ENCODE measurements at places on chromosomes 7 and 10.

DNA sequence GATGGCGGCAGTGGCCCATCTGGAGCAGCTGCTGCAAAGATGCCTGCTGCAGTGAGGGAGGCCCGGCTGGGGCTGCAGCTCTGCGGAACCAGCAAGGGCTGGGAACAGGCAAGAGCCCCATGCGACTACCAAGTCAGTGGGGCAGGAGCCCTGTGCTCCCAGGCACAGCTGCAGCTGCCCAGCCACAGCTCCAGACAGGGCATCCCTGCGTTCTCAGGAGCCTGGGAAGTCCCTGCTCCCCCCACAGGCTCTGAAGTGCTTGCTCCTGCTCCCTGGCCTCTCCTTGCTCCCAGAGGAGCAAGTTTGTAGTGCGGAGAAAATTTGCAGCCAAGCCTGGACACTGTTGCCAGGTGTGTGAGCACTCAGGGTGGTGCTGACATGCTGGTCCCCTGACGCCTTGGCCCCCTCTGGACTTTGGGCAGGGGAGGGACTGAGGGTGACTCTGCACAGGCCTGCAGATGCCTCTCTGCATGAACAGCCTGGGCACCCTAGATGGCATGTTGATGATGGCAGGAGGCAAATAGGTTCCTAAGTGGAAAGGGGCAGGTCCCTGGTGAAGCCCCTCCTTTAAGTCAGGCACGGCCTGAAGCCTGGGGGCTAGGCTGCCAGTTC, 105.6 kb downstream of the LYZL1 start:
- DNase-seq = no peak

GRCh38 chr10:117005527-117006055, 604 bp upstream of the SHTN1 start:
- DNase-seq = no peak

GRCh38 chr10:75880031-75880775, 448.8 kb downstream of the LRMDA start:
- DNase-seq = no peak

DNA sequence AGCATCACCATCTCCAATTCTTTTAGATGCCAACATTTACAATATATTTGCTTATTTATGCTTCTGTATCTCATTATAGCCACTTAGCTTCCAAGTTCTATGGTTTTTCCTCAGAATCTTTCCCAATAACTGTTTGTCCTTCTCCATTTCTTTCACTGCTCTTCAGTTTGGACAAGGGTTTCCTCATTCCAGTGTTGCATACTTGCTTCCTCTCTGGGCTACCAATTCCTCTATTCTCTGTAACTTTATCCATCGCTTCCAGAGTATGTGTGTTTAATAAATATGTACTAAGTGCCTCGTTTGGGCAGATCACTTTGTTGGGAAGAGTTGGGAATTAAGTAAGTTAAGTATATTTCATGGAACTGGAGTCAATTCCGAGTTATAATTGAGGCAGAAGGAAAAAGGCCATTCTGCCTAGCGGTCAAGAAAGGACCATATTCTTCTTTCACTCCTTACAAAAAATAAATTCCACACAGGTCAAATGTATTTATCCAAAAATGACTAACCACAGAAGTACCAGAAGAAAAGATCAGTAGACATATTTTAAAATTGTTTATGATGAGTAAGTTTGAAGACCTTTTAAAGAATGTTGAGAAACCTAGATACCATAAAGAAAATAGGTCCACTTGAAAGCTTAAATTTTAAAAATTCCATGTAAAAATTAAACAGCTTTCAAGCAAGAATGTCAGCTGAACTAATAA, 10.8 kb downstream of the STAMBPL1 start:
- DNase-seq = no peak

DNA sequence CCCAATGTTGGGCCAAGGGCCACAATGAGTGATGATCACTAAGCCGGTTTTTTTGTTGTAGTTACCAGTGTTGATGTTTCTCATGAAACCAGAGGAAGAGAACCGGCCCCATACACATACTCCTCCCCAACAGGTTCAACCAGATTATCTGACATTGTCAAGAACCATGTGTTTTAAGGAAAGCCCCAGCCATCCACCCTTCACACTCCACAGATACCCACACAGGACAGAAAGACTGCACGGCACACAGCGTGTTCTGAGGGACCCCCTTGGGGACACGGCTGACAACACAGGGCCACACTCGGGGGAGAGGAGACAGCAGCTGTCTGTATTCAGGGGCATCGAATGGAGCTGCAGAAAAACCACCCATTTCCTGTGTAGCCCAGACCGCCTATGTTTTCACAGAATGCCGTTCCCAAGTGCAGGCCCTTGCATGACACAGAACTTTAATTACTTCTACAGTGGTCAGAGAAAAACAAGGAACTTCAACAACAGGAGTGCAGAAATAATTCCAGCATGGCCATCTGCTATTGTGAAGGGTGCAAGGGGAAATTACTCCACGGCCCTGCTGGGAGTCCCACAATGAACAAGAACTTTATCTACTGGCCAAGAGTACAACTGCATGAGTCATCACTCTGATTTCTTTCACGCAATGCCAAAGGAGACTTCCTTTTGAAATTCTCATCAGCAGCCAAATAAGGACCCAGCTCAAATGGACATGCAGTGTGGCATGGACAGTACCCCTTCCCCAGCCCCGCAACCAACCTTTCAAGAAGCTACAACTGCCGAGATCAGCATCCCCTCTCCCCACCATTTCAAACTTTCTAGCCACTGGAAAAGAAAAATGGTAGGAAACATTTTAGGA, 2.3 kb downstream of the KLF6 start:
- peak; percentile 92 for DNase-seq

- DNase-seq = no peak
Measured at GRCh38 chr7:37495574-37496184, 47.0 kb upstream of the ELMO1 start.

DNA sequence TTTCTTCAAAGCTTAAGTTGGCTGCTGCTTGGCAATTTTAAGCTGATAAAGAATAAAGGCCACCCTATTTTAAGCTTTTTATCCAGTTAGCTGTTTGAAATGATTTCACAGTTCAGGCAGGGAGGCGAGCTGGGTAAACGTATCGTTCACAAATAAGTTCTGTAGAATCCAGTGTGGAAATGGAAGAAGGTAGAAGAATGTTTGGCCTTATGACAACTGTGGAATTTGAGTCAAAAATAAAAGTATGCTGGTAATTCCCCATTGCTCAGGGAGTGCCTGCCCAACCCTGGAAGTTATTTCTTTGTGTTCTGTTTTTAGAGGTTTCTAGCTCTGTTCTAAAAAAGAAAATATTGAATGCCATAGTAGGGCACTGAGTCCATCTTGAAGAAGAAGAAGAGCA, 113.1 kb downstream of the ARL4A start:
- no peak for DNase-seq

DNA sequence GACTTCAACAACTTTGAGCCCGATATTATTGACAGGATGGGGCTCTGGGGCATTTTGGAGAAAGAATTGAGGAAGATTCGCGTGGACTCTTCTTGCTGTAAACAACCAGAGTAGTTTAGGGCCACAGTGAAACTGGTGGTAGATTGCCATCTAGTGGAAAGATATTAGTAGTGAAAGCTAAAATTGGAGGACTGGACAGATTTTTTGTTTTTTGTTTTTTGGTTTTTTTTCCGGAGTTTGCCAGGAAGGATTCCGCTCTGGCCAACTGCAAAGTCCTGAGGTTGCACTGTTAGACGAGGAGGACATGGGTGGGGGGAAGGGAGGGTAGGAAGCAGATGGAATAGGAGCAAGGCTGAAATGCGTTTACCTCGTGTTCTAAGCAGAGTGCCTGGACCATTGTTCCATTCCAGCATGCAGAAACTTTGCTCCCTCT, 11.7 kb downstream of the NOBOX start:
- DNase-seq = no peak

- no peak for DNase-seq
Measured at GRCh38 chr7:3564231-3564630, 263.2 kb downstream of the SDK1 start.

GRCh38 chr10:49446031-49446430, 50.1 kb upstream of the DRGX start:
- no peak for DNase-seq

DNA sequence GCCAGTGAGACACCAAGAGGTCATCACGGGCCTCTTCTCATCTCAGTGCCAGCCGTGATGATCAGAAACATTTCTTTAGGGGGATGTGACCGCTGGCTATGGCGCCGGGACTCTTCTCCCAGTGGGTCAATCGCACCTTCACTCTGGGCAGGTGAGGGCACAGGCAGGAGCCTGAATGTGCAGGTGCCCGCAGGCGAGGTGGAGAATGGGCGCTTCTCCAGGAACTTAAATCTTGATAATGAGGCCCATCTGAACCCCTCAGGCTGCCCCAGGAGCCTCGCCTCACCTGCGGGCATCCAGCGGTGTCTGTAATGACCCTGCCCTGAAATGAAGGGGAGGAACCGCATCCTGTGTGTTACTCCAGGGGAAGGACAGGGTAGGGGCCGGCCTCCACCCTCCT, 204.7 kb downstream of the ADARB2 start:
- no peak for DNase-seq

GRCh38 chr10:68155615-68156210, 46.4 kb downstream of the MYPN start:
- DNase-seq = peak; percentile 61

DNA sequence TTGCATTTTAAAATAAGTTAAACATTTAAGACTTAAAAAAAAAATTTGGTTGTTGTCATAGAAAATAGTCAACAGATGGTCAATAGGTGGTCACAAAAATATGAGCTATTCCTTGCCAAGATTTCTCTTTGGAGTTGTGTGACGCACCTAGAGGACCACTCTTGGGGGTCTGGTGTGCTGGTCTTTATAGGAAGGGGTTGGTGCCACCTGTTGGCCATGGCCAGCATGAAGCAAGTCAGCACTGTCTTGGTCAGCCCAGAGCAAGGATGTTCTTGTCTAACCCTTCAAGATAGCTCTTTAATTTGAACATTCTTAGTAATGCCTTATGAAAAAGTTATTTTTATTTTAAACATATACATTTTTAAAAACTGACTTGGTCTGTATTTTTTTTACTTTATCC, 267.9 kb upstream of the CNTNAP2 start:
- no peak for DNase-seq

All from GM04503 (cell line).